ENCODE measurements at places on chromosomes 3 and 15.

DNA sequence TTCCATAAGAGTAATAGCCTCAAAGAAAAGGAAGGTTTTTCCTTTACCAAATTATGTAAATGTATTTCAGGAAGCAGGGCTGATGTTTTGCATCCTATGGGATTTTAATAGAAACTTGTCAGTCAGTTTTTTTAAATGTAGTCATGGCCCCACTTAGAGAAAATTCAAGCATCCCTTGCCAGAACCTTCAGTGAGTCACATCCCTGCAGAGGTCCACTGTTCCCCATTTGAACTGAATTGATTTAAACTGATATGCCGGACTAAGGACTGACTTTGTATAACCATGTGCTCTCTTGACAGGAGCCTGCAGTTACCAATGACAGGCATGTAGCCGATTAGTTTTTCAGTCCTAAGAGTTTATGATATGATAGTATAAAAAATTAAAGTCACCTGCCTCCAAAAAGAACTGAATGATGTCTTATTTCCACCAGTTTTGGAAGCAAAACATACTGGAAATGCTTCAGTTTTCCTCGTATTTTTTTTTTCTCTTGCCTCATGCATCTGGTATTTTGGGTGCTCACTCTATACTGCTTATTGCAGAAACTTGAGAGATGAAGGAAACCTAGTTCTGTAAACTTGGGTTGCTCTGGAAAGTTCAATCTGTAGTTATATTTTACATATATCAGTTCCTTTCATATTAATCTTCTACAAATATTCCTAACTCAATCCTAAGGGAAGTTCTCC lies 30.7 kb downstream of the LRTM1 start:
- no peak for DNase-seq

DNA sequence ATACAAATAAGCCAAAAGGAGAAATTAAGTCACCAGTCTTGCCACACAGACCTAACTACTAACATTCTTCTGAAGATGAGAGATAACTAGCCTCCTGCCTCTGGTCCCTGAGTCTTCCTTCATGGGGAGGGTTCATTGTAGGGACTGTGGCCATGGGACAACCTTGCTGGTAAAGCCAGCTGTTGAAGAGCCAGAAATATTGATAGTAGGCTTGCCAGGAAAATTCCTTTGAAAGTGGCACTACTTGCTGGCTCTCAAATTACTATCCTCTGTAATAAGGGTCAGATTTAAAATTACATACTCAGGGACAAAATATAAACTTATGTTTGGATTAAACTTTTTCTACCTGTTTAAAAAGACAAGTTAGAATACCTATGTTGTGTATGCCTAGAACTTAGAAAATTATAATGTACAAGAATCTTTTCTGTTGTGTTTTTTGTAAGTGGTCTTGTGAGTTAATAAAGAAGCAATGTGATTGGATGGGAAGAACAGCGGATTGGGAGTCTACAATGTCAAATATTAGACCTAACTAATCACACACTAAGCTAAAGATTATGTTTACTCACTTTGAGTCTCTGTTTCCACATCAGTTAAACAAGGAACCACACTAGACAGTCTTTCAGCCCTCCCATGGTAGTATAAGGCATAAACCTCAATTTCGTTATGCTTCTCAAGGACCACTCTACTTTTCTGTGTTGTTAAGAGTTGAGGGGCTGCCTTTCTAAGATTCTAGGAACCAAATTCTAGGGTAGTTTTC lies 60.0 kb upstream of the TRIM71 start:
- DNase-seq = no peak

DNA sequence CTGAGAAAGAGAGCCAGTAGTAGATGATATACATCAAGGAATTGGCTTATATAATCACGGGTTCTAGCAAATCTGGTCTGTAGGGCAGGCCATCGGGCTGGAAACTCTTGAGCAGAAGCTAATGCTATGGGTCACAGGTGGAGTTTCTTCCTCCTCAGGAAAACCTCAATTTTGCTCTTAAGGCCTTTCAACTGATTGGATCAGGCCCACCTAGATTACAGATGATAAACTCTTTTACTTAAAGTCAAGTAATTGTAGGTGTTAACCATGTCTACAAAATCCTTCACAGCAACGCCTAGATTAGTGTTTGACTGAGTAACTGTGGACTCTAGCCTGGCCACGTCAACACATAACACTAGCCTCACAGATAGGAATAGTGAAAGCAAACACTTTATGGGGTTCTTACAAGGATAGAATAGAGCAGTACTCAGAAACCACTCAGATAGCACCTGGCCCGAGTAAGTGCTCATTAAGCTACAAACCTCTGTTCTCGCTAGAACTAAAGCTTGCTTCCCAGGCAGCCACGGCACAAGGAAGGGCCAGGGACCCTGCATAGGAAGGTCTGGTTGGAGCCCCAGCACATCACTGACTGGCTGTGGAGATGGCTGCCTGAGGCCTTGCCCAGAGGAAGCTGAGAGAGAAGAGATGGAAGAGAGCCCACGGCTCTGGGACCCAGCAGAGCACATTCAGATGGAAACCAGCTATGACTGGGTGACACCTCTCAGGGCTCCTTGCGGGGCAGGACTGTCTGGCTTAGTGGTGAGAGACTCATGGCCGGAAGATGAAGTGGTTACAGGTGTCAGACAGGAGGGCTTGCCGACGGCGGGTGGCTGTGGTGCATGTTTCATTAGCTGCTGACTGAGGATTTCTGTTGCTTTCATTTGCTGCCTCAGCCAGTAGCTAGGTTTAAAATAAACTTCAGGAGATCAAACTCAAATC lies 202.5 kb upstream of the TLE3 start:
- DNase-seq = peak; percentile 17

- peak; percentile 77 for DNase-seq
These were observed 27.6 kb upstream of the ZFAND6 start for GRCh38 chr15:80031841-80032240.

GRCh38 chr15:98703126-98703685 lies 54.9 kb downstream of the IGF1R start:
- no peak for DNase-seq

DNA sequence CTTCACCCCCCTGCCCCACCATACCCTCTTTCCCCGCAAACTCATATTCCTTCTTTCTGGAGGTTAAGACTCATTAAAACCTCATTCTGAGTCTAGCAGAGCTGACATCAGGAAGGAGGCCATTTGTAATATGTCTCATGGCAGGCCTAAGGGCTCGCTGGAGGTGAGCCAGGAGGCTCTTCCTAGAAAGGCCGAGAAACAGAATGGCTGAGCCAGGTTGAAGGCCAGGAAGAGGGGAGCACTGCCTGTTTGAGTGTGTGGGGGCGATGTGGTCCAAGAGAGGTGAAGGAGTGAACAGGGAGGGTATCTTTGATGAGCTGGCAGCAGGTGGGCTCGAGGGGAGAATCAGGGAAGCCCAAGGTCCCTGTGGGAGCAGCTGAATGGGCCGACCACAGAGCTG lies 317.3 kb downstream of the TLE3 start:
- DNase-seq = no peak

GRCh38 chr3:41418961-41419691 lies 219.8 kb downstream of the CTNNB1 start:
- DNase-seq = peak; percentile 39

GRCh38 chr15:67778968-67779548 lies 46.3 kb upstream of the SKOR1 start:
- no peak for DNase-seq

DNA sequence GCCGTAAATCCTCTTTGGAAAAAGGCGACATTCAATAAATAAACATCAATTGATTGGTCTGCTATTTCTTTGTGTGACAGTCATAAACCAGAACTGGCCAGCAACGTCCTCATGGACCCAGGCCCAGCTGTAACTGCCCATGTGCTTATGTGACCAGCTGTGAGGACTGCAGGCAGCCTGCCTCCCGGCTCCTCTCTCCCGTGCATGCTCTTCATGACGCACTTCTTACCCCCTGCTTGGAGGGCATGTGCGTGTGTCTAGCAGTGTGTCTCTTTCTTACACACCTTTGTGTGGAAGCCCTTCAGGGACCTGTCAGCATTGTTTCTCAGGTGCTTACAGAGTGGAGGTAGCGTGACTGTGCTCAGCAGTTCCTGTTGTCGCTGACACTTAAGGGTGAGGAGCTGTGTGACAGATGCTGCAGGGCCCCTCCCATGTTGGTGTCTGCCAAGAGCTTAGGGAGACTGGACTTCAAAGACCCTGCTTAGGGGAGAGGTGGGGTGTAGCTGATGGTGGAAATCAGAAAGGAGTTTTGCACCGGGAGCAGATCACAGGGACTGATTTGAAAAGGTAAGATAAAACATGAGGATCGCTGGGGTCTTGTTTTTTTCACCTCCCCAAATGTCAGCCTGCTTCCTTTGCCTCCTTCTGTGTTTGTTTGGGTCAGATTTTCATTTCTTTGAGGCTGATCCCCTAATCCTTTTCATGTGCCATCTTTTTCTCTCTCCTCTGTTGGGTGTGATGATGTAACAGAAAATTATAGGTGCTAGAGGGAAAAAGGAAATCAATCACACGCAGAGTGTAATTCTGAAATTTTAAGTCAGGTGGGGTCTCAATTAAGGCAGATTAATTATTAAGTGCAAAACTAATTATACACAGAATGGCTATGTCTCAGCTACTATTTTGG lies 2.1 kb downstream of the PODXL2 start:
- DNase-seq = no peak

DNA sequence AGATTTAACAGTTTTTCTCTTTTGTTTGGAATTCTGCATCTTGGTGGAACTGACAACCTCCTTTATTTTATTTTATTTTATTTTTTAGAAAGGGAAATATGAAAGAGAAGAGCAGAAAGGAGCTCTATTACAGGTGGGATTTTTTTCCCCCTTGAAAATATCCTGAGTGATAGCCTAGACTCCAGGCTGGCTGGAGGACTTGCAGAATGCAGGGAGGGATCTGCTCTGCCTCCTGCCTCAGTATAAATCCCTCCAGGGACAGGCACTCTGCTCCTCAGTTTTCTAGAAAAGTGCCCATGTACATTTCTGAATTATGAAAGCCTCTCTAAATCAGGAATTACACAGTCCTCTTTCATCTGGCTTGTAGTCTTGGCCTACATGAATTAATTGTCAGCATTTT lies 173.7 kb downstream of the TMEM108 start:
- DNase-seq = no peak

DNA sequence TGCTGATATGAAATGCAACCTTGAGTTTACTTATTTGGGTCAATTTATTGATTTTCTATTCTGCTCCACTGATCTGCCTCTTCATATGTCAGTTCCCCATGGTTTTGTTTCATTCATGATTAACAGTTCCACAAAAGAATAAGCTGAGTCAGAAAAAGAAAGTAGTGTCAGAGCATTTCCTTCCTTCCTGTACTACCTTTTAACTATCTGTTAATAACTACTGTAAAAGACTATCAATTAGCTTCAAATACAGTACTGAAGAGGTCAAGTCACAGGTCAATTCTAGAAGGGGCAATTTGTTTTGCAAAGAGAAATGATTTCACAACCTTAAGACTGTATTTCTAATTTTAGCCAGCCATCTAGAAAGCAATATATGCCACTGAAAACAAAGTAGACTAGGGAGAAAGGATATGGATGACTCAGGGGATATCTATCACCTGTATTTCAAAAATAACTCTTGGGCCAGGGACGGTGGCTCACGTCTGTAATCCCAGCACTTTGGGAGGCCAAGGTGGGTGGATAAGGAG lies 129.5 kb downstream of the TFDP2 start:
- DNase-seq = no peak

DNA sequence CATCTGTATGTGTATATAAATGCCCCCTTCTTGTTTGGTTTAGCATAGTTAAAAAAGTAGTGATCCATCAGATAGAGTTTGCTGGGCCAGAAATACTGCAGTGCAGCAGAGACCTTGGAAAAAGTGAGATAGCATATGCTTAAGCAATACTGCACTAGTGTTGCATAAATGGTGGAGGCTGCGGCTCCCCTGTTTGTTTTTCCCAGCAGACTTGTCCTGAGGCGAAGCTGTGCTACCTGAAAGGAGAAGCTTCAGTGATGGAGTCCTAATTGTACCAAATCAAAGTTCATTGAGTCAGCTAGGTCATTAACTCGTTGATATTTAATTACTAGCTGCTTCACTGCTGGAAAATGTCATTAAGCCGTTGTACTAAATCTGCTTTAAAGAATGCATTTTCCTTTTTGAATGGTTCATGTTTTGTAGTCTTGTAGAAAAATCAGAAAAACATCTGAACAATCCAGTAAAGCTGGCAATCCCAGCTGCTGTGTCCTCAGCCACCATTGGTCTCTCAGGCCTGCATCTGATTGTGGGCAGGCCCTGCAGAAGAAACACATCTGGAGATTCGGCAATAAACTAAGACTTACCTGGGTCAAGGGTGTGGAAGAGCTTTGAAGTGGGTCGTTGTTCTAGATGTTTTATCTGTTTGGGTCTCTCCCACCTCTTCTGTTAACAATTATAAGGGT lies 169.6 kb downstream of the B3GALNT1 start:
- DNase-seq = no peak

DNA sequence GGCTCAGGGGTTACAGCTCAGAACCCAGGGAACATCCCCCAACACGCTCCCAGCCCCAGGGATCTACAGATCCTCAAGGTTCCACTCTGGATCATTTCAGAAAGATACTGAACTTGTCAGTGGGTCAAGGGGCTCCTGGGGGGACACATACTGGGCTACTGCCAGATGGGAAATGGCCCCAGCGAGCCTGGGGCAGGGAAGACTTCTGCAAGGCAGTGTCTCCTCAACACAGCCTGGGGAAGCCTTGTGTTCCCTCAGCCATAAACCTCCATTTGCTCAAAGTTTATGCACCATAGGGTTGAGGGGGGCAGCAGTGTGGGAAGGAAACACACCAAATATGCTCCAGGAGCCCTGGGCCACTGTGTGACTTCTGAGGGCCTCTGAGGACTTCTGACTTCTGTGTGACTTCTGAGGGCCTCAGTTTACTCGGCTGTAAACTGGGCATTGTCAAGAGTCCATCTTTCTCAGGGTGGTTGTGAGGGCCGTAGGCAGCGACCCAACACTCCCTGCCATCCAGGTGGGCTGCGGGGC lies 58.4 kb downstream of the IQSEC1 start:
- no peak for DNase-seq

DNA sequence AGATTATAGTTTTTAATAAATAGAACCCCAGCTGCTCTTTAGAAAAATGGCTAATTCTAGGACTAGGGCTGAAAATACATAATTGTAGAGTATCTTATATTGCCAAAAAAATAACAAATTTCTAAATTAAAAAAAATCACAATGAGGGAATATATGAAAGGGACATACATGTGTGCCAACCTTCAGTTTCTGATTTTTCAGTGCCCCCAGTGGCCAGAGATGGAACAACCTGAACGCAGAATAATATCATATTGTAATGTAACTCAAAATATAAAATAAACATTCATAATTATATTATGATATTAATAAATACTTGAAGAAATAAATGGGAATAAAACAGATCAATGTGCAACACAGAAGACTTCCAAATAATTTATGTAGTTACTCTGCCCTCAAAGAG lies 460.5 kb downstream of the ZNF385D start:
- no peak for DNase-seq

- no peak for DNase-seq
These were observed 7.1 kb downstream of the GUCA1C start for GRCh38 chr3:108946292-108947285.

DNA sequence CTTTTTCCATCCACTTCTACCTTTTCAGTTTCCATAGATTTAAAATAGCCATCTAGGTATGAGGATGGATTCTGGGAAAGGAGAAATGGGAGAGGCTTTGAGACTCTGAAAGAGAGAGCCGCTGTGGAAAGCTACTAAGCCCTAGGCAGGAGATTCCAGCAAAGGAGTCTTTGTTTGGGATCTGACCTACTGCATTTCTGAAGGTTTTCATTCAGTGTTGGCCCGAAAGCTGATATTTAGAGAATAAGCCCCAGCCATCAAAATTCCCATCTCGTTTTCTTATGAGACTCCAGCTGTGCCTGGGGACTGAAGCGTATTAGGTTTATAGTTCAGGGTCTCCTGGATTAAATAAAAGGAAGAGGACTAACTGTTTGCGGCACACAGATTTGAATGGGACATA lies 19.5 kb downstream of the LIPH start:
- no peak for DNase-seq

Data from T-helper 2 cell (primary cell).